ENCODE measurements at places on chromosomes 5 and 9. TPM values are rescaled to one million over a fixed set of nuclear protein-coding genes. Genes with fewer than 3 reads are reported as not detected.

DNA sequence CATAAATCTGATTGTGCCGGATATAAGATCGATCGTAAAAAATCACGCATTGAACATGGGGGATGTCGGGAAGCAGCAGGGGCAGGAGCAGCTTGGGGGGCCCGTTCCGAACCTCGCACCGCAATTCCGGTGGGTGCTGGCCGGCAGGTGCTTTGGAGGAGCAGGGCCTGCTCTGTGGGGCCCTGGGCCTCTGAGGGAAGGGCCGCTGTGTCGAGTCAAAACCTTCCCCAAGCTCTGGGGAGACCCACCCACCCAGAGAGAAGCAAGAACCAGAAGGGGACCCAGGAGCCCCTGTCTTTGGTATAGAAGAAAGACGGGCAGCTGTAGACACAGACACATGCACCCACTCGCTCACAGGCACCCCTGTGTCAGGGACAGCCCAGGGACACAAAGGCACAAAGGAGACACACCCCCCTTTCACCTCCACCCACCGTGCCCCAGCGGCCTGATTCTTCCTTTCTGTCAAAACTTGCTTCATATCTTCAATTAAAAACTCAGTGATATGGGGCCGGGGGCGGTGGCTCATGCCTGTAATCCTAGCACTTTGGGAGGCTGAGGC is 49.4 kb upstream of the ZBTB43 start:
- no peak for DNase-seq

- no peak for DNase-seq
These were observed 822 bp upstream of the TNIP1 start for GRCh38 chr5:151081431-151082281.

DNA sequence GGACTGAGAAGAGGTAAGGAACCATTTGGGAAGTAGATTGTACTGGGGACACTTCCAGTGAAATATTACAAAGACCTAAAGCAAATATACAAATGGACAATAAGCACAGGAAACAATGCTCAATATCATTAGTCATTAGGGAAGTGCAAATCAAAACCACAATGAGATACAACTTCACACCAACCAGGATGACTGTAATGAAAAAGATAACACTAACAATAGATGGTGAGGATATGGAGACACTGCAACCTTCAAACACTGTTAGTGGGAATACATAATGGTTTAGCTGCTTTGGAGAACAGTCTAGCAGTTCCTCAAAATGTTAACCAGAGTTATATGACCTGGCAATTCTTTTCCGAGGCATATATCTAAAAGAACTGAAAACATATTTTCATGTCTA is 149.7 kb downstream of the TRPM3 start:
- no peak for DNase-seq

GRCh38 chr5:170151097-170151831 is 45.6 kb downstream of the FOXI1 start:
- no peak for DNase-seq

DNA sequence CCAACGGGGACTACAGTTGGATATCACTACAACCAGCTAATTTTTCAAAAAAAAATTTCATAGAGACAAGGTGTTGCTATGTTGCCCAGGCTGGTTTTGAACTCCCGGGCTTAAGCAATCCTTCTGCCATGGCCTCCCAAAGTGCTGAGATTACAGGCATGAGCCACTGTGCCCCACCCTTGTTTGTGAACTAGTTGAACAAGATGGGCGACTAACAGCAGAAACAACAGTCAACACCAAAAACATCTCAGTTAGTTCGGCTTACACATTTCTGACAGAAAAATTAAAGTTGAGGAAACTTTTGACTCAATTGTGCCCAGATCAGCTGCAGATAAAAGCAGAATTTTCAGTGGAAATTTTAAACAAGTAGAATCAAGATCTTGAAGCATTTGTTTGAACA is 470.1 kb downstream of the TLE4 start:
- no peak for DNase-seq

DNA sequence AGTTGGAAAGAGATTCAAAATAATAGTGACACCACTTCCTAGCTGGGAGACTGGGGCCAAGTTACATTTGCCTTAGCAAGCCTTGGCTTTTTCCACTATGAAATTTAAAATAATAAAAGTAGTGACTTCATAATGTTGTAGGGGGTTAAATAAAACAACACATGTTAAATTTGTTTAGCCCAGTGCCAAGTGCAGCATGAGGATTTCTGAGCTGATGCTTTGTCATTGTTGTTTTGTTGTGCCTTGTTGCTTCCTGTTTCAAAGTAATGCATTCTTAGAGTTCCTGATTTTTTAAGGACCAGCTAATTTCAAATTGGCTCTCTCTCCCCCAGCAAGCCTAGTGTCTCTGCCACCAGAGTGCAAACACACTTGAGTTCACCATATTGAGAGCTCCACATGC is 270.7 kb upstream of the PAPPA start:
- DNase-seq: no peak

GRCh38 chr5:100889896-100890295 is 13.2 kb downstream of the ST8SIA4 start:
- DNase-seq: no peak

GRCh38 chr9:755454-756381 is 85.8 kb upstream of the DMRT1 start:
- no peak for DNase-seq

DNA sequence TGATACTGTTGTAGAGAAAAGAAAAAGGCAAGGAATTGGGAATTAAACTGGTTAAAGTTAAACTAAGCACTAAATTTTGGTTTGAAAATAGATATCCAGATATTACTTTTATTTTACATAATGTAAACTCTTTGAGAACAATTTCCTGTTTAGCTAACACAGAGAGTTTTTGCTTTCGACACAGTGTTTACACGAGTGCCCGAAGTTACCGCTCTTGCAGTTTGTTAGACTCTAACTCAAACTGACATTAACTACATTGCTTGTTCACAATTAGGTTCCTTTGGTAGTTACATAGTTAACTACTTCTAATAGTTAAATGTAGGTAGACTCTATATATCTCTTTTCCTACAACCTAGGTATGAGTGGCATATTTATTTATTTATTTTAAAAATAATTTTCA is 117.1 kb upstream of the CHD1 start:
- DNase-seq: no peak

DNA sequence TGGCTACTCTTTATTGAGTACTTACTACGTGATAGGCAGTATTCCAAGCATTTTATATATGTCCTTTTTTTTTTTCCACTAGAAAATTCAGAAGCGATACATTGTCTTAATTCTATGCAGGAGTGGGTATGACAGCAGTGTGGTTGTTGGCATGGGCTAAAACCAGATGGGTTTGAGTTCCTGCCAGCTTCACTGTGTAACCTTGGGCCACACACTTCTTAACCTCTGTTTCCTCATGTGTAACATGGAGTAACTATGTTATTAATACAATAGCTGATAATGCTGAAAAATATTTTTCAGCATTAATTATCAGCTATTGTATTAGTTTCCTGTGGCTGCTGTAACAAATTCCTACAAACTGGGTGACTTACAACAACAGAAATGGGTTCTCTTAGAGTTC is 12.0 kb downstream of the SNX18 start:
- no peak for DNase-seq

GRCh38 chr5:172591636-172592035 is 49.4 kb upstream of the NEURL1B start:
- DNase-seq: no peak

GRCh38 chr5:113660206-113660605 is 146.7 kb downstream of the YTHDC2 start:
- DNase-seq: peak; percentile 57

GRCh38 chr9:93064392-93065134 is 6.1 kb downstream of the SUSD3 start:
- DNase-seq: no peak

DNA sequence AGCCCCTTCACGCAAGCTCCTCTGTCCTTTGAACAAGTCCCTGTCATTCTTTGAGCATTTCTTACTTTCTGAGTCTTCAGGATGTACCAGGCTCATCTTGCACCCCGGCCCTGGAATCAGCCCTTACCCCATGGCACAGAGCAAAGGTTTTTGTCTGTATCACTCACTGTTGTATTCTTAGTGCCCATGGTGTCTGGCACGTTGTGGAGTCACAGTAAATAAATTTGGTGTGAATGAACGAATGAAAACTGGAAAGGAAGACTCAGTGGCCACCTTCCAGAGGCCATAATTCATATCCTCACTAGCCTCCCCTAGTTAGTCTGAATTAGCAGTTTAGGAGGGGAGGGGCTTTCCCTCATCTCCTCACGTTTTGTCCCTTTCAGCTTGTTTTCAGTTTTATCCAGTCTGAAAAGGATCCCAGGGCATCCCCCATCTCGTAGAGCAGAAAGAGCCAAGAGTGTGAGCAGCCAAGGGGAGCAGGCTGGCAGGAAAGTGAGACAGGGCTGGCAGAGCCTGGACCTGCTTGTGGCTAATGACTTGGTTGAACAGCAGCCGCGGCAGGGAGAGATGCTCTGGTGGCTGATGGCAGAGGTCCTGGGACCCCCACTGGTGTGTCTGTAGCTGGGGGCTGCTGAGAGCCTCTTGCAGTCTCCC is 42.7 kb downstream of the ZNF618 start:
- peak; percentile 82 for DNase-seq

GRCh38 chr5:30932273-30933017 is 261.0 kb upstream of the CDH6 start:
- no peak for DNase-seq

GRCh38 chr5:120035815-120036577 is 406.6 kb downstream of the FAM170A start:
- DNase-seq: no peak

The GZMA gene
- polyA plus RNA-seq: 0.66 TPM

The PRR7 gene
- 10.9 TPM for polyA plus RNA-seq

The PCDHGA11 gene
- polyA plus RNA-seq: 1.6 TPM

The AHRR gene
- 3.0 TPM for polyA plus RNA-seq

The FOXD4 gene
- polyA plus RNA-seq: not detected

The SLC9A3 gene
- polyA plus RNA-seq: 19.5 TPM

Measured in brain (organoid and tissue), 16 donors.